ENCODE measurements at places on chromosomes 3 and 15.

- DNase-seq, result no peak
Measured at GRCh38 chr3:16280671-16281070, 15.7 kb downstream of the OXNAD1 start.

- DNase-seq, result no peak
Measured at GRCh38 chr3:122996038-122996580, 31.5 kb downstream of the SEMA5B start.

- no peak for DNase-seq
Measured at GRCh38 chr3:18648159-18648558, 223.0 kb upstream of the SATB1 start.

- no peak for DNase-seq
Measured at GRCh38 chr15:69750253-69750652, 297.6 kb downstream of the RPLP1 start.

DNA sequence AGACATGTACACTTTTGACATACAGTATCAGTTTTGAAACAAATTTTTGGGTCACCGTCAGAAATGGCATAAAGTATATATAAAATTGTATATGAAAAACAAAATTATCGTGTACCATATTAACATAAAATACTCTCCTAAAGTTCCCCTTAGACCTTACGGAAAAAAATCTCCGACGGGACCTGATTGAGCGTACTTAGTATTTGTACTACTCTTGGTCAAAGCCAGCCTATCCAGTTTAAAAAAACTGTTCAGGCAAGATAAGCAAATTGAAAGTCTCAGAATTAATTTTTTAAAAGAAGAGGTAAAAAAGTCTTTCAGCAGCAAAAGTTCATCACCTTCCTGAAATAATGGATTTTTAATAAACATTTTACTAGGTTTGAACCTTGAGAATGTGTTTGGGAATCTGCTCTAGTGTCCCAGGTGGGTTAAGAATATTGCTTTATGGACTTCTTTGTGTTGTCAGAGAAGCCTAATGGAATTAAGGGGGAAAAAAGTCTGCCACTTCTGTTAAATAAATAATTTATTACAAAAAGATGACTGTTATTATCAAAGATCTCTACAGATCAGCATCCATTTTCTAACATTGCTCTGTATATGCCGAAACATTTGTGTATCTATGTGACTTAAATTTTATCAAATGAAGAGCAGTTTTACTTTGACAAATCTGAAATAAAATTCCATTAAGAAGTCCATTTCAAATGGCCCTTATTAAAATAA, 48.6 kb downstream of the ZBTB20 start:
- no peak for DNase-seq

DNA sequence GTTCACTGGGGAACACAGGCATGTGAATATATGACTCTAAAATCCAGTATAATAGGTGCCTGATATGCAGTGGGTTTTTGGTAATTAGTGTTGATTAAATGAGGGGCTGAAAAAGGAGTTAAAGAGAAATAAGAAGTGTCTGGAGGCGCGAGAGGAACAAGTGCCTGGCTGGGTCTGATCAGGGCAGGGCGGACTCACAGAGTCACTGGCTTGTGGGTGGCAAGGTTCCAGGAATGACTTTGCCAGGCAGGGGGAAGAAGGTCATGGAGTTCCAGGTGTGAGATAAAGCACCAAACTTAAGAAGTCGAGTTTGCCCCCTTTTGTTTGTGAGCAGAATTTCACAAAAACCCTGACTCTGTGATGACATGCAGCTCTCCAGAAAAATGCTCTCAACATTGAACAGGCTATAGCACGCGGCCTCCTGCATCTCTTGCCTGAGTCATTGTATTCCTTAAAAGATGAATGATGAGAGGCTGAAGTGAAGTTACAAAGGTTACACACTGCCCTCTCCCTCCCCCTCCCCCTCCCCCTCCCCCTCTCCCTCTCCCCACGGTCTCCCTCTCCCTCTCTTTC, 63.0 kb upstream of the LMCD1 start:
- no peak for DNase-seq

- DNase-seq, result no peak
Measured at GRCh38 chr3:194259982-194260766, 91.0 kb downstream of the CPN2 start.

DNA sequence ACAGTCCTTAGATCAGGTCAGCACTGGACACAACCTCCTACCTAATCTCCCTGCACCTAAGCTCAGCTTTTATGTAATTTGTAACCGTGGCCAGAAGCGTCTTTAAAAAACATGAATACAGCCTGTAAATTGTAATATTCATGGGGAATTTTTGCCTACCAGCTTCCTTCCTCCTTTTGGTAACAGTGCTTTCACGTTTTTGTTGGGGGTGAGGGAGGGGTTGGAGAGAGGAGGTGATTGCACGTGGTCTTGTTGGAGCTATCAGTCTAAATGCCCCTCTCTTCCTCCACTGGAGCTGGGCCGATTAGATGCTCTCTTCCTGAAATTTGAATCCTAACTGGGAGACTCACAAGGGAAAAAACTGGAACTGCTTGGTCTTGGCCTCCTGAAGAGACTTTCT, 35.1 kb upstream of the SCN5A start:
- no peak for DNase-seq

DNA sequence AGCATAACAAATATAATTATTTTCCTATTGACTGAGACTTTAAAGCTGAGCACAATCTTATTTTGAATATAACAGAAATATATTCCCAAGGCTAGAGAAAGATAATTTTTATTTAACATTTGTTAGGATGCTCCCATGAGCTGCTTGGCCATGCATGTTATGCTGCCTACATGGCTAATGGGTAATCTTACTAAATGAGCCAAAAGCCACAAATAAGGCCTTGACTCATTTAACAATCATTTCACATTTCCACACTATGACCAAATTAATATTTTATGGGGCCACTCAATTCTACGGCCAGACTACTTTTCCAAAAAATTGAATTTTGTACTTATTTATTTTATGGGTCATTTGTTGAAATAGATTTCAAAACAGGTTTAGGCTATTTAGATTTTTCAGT, 141.7 kb downstream of the MEIS2 start:
- no peak for DNase-seq

DNA sequence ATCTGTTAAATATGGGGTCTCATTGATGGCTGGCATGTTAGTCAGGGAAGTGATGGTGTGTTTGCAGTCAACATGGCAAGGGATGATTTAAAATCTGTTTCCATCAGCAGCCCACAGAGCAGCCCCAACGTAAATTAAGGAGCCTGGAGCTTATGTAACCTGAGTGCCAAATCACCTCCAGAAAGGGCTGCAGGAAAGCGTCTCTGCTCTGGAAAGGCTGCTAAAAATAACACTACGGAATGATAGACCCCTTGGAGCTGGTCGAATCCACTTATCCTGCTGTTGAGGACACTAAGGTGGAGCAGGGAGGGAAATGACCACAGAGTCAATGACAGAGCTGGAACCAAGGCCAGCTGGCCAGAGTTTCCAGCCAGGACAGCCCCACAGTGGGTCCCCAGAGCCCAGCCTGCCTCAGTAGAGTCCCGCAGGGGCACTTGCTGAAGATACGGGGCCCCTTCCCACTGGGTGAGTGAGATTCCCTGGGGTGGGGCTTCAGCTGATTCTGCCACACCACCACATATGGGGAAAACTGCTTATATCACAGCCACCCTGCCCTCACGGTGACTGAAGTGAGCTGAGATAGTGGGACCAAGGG, 63.5 kb downstream of the EPHB1 start:
- no peak for DNase-seq

- DNase-seq, result no peak
Measured at GRCh38 chr3:140585828-140586227, 92.0 kb upstream of the TRIM42 start.

GRCh38 chr15:71325481-71325880, 210.2 kb downstream of the THSD4 start:
- DNase-seq, result no peak

GRCh38 chr15:78850352-78850751, 22.3 kb upstream of the MORF4L1 start:
- DNase-seq, result no peak

DNA sequence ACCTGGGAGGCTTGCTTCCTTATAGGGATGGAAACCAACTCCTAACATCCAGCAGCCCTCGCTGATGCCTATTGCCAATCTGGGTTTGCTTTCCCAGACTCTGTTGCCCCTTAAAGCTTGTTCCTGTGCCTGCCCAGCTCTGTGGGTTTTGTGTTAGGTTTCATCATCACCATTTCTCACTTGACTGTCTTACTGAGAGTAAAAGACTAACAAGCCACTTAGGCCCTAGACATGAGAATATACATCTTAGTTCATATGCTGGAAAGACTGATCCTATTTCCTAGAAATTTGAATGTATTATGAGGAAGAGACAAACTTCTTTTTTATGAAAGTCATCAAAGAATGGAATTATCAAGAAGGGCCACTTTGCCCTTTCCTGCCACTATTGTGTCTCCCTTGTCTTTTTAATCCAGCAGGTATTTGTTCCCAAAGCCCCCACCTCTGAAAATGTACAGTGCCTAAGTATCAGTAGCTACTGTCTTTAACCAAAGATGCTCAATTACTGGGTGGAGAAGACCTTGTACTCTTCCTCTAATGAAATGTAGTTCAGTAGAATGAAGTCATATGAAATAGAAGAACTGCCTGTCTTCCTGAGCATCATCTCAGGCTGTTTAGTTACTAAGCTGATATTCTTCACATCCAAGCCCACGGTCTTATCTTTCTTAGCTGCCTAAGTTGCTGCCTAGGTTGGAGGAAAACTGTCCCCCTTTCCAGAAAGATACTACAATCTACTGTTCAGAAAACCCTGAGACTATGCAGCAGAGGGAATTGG, 59.8 kb upstream of the ZPLD1 start:
- DNase-seq, result no peak

- no peak for DNase-seq
Measured at GRCh38 chr3:26622621-26623418, at the start of gene LRRC3B. Gene LRRC3B, plus strand, starts transcription at chr3:26622772. Its CDS starts 86,901 bp downstream, at chr3:26709673.

DNA sequence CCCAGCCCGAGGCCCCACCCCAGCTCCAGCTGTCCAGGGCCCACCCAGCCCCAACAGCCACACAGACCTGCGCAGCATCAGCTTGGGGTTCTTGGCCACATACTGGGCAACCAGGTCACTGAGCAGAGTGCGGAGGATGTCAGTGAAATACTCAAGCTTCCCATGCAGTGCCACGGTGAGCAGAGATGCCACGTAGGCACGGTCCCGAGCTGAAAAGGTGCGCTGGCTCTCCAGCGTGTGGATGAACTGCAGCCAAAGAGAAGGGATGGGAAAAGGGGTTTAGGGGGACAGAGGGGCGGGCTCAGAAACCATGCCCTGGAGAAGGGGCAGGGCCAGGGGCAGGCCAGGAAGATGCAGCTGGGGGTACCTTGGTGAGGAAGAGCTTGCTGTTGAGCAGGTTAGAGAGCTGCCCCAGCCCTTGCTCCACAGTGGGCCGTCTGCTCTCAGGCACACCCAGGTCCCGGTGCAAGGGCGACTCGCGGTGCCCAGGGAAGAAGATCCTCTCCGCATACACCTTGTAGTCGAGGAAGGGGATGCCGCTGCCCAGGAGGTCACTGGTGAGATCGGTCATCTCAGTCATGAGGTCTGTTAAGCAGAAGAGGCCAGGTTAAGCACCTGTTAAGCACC, 17.4 kb downstream of the PLXNB1 start:
- DNase-seq, result no peak

DNA sequence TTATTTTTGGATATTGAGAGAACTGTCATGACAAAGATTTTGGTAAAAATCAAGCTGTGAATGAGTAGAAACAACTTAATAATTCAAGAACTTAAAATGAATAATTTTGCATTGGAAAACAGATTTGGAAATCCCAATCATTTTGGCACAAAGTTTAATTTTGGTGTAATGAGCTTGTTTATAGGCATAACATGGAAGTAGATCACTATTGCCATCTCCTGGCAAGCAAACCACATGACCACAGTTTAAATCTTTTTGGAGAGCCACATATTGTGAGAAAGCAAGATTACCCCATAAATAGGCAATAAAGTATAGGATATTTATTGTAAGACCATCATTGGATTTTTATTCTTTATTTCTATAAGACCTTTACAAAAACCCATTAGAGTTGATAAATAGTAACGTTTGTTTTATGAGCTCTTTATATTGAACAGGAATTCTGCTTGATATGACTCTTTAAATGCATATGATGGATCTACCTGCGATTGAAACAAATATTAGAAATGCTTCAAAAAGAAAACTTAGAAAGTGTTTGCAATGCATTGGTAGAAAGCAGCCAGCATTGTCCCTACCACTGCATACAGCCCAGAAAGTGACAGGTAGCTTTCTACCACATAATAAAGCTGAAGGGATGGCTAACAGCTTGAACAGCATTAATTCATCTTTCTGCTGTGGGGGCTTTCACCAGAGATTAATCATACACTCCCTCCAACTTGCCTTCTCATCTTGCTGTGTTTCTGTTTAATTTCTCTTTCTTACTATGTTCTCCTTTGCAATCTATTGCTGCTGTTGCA, 766.8 kb downstream of the TBL1XR1 start:
- no peak for DNase-seq

DNA sequence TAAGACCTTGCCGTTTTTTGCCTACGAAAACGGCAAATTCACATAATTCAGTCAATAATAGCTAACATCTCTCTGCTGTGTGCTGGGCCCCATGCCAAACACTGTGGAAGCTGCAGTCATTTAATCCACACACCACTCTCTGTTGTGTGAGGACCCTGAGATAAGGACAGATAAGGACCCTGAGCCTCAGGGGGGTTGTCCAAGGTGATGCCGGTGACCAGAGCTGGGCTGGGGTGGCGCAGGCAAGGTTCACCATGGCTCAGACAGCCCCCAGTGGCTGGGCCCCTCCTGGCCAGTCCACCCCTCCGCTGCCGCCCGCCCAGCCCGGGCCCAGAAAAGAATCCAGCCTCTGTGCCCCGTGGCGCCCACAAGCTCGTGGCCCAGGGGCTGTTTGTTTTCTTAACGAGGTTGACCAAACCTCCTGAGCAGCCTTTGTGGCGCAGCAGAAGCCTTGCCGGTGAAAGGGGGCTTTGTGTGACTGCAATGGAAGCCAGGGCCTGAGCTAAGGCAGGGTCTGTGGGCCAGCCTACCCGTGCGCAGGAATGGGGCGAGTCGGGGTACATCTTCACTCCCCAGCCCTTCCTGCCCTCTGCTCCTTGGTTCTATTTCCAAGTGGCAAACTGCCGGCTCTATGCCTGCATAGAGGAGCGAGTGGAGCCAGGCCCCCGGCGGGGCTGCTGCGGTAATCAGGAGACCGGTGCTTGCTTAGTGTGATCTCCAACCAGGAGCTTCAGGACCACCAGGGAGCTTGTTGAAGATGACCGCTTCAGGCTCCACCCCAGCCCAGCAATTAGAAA, 4.4 kb upstream of the SNX22 start:
- no peak for DNase-seq

GRCh38 chr3:195910499-195910845, 2.1 kb upstream of the TNK2 start:
- no peak for DNase-seq

GRCh38 chr15:71701808-71702207, 108.5 kb upstream of the NR2E3 start:
- no peak for DNase-seq

DNA sequence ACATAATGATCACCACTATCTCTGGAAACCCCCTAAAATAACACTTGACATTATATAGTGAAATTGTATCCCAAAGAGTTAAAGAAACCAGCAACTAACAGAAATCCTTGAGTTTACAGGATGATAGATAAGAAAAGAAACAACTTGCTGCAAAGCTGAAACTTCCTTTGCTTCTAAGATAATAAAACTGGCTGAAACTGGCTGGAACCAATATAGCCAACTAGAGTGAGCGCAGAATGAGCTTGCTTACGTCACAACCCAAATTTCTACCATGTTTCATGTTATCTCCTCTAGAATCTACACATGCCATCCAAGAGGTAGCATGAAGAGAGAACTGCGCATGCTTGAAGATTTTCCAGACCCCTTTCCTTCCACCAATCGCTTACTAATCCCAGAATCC, 83.8 kb upstream of the ACTC1 start:
- no peak for DNase-seq
